Amygdala (tissue), 56 donors: ENCODE measurements at places on chromosomes 1 and 21.

DNA sequence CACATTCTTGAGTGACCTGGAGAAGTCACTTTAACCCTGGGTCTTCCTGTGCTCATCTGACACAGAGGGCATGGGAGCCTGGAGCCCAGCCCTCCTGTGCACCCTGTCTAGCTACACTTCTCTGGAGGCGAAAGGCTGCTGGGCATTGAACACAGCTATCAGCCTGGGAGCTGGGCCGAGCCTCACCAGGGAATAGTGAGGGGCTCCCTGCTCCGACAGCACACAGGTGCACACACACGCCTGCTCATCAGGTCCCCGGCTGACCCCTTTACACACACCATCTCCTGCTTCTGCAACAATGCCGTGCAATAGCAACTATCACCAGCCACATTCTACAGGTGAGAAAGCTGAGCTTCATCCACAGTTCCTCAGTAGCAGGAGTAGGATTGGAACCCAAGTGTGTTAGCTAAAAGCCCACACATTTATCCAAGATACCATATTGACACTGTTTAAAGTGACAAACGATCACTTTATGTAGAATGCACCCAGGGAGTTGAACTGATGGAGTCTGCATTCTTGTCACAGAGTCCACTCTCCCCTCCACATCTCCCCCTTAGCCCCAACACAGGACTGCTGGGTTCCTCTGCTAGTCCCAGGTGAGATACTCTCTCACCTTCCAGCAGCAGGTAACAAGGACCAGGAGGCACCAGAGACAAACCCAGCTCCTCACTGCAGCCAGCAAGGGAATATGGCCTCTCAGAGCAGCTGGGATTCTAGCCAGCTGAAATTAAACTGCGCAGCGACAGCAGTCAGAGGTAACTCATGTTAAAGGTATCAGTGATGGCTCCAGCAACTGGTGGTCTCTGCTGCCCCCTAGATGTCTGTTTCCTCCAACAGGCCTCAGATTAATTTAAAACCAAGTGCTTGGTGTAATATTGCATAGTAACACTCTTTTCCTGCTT, 18.3 kb upstream of the CAPN8 start:
- DNase-seq = peak; percentile 14

DNA sequence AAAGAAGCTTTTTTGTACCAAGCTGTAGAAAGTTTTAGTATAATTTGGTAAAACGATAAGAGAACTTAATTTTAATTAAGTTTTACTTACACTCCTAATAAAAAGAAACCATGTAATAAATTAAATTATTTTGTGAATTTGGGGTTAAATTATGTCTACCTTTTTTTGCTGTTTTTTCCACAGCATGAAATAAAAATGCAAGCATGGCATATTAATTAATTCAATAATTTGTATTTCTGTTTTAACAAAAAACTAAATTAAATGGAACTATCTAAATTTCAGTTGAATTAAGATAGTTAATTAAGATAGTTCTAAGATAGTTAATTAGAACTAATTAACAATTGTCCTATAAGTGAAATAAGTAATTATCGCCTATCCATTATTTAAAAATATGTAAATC, 39.4 kb downstream of the VANGL2 start:
- no peak for DNase-seq

DNA sequence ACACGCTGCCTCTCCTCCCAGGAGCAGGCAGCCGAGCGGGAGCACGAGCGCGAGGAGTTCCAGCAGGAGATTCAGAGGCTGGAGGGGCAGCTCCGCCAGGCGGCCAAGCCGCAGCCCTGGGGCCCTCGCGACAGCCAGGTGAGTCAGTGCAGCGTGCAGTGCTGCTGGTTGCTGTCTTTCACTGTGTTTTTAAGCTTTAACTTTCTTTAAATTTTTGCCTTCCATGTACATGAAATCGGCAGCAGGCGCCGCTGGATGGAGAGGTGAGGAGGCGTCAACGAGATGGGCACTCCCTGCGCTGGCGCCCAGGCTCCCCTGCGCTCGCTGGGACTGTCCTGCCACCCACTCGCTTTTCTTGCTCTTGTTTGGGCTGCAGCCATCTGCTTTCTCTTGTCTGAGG, 60.7 kb upstream of the DIP2A start:
- DNase-seq = no peak

- no peak for DNase-seq
These were observed 46.8 kb downstream of the ZBTB40 start for GRCh38 chr1:22498463-22498862.

DNA sequence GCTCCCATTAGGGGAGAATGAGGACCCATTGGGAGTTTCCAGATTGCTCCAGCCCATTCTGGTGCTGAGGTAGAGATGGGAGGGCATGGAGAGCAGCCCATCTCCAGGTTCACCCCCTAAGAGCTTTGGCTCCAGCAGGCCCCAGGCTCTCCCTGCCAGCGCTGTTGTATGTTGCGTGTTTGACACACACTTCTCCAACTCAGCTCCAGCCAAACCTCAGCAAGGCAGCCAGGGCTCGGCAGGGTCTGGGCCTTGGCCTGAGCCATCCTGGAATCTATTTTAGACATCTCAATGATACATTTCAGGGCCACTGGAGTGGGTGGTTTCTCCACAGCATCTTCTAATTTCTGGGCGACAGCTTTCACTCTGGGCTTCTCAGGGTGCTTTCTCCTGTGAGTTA, 117.0 kb downstream of the NAV1 start:
- DNase-seq = no peak

- no peak for DNase-seq
These were observed 28.8 kb upstream of the PPP2R5A start for GRCh38 chr1:212256369-212256768.

DNA sequence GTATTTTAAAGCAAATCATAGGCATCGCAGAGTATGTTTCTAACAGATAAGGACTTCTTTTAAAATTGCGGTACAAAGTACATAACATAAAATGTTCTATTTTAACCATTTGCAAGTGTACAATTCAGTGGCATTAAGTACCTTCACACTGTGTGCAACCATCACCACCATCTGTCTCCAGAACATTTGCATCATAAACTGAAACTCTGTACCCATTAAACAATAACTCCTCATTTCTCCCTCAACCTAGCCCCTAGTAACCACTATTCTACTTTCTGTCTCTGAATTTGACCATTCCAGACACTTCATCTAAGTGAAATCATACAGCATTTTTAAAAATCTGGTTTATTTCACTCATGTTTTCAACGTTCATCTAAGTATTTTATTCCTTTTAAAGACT, 16.6 kb upstream of the ATF3 start:
- DNase-seq = no peak

- no peak for DNase-seq
These were observed 182.2 kb downstream of the AMY1C start for GRCh38 chr1:103931891-103932290.

DNA sequence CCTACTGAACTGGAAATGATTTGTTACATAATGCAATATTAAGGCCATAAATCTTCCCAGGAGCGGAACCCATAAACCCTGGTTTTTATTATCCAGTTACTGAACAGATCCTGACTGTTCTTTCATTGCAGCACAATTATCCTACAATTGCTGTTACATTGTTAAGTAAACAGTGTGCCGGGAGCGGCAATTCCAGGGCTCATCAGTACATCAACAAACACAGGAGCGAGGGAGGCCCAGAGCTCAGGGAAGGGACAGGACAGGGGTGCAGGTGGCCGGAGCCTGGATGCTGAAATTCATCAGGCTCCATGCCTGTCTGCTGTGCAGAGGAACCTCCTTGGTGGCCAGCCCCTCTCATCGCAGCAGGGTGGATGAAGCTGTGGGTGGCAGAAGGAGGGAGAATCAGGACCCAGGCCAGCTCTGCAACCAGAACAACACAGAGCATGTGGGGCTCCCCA, 544.7 kb downstream of the NPHP4 start:
- no peak for DNase-seq

- DNase-seq = no peak
These were observed 16.2 kb downstream of the SYF2 start for GRCh38 chr1:25216123-25216522.

- DNase-seq = no peak
These were observed 9.9 kb upstream of the ETV3 start for GRCh38 chr1:157147906-157148700.

DNA sequence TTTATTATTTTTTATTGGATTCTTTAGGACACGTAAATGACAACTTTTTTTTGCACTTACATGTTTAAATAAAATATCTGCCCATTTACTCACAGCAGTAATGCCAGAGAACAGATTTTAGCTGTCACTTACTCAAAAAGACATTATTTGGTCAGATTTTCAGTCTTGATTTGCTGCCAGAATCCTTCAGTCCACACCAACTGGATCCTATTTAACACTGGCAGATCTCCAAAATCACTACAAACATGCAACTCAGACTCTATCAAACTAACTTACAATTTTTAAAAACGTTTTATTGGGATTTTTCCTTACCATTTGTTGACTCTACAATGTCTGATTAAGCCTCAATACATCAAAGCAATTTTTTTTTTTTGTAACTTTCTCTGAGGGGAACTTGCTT, 11.1 kb downstream of the ATP6V1G3 start:
- DNase-seq = no peak

DNA sequence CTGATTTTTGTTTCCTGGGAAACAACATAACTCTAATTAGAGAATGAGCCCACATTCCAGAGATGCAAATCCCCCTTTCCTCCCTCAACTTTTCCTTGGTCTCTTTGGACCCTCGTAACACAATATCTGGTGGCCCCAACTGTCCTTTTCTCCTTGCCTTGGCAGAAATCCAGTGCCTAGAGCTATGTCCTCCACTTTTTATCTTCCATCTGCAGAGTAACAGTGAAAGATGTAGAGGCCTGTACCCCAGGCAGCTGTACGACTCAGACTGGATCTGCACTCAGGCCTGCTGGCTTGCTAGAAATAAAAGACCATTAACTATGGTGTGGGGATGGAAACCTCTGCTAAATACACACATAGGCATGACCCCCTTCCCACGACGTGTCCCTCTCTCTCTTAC, 72.0 kb downstream of the WARS2 start:
- no peak for DNase-seq

DNA sequence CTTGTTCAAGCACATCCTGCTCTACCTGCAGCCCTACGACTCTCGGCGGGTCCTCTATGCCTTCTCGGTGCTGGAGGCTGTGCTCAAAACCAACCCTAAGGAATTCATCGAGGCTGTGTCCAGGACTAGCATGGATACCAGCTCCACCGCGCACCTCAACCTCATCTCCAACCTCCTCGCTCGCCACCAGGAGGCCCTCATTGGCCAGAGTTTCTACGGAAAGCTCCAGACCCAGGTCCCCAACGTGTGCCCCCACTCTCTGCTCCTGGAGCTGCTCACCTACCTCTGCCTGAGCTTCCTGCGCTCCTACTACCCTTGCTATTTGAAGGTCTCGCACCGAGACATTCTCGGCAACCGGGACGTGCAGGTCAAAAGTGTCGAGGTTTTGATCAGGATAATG, 74.3 kb upstream of the MORC3 start:
- no peak for DNase-seq

GRCh38 chr1:49106445-49106844, 329.8 kb upstream of the BEND5 start:
- DNase-seq = no peak
